Stimulated activated CD4-positive, alpha-beta T cell treated with anti-CD3 and anti-CD28 coated beads, Interleukin-1b, Interleukin-23, amount 100 ng/mL, for 1 hour (primary cell): ENCODE measurements at places on chromosomes 12 and 14.

DNA sequence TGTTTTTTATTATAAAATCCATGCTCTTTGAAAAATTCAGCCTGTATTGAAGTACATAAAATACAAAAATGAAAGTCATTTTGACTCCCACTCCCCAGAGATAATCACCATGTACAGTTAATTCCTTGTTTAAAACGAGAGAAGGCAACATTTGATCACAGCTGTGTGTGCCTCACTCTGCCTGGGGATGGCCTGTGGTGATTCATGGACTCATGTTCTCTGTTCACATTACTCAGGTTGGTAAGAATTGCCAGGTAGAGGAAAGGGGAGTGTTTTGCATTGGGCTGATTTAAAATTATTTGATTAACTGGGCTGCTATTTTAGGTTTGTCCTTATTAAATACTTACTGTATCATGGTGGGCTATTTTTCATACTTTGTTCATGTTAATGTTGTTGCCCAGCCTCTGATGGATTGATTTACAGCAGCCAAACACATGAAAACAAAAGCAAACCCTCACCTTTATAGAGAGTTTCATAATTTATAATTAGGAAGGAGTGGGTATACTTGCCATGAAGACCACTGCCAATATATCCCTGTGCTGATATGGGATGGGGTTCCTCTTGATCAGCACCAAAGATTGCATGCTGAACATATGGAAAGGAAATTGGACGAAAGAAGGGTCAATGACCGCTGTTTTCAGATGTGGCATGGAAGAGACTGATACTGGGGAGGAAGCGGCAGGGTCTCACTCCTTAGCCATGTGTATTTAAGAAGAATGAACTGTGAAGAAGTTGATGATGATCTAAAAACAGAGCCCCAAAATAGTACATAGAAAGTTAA is 3.0 kb downstream of the ZBTB1 start:
- DNase-seq, result no peak

- no peak for DNase-seq
These were observed 1073.6 kb downstream of the BCL11B start for GRCh38 chr14:98198385-98198784.

- no peak for DNase-seq
These were observed 308.0 kb downstream of the ITPR2 start for GRCh38 chr12:26524862-26525465.

DNA sequence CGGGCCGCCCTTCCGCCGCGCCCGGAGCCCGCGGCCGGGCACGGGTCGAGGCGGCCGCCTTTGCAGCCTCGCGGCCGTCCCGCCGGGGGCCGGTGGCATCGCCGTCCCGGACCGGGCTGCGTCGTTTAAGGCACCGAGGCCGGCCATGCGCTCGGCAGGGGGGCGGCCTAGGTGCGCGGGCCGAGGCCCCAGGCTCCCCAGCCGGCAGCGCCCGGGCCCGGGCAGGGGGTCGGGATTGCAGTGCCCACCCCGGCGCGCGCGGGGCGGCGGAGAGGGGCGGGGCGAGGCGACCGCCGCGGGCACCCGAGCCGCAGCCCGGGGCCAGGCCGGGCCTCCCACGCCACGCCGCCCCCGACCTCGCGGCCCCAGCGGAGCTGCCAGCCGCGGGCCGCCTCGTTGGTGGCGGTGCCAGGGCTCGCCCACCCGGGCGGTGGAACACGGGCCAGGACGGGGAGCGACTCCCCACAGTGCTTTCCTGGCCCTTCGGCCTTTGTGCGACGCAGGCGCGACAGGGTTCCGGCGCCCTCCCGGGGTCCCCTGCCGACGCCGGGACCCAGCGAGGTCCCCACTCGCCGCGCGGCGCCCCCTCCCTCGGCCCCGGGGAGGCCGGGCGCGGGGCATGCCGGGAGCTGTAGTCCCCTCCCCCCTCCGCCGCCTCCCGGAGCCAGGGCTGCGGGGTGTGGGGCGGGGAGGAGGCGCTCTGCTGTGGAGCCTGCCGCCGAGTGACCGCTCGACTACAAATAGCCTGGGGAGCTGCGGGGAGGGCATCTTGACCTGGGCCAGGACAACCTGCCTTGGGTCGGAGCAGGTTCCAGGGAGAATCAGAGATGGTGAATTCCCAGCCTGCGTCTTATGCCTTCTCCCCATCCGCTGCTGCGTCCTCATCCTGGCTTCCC is 769 bp downstream of the FKBP4 start:
- peak; percentile 61 for DNase-seq

GRCh38 chr14:34593740-34594375 is 36.1 kb downstream of the SNX6 start:
- DNase-seq, result no peak

DNA sequence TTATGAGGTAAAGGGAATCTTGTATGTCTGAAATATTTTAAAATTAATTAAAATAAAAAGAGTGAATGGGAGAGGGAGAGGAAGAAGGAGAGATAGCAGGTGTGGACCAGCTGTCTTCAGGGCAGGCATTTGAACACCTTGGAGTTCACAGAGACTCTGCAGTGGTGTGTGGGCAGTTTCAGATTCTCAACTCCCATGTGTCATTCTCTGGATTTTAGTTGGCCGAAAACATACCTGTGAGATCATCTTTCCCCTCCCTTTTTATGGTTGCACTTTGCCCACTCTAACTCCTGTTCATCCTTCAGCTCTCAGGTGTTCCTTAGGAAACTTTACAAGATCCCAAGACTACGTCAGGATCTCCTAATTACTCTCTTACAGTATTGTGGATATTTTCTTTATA is 108.1 kb downstream of the ERC1 start:
- no peak for DNase-seq

GRCh38 chr12:3945671-3946070 is 72.5 kb upstream of the PARP11 start:
- DNase-seq, result no peak

GRCh38 chr14:39097159-39097558 is 5.9 kb downstream of the SEC23A start:
- DNase-seq, result no peak

- DNase-seq, result no peak
These were observed 58.9 kb upstream of the TMTC2 start for GRCh38 chr12:82627799-82628198.

DNA sequence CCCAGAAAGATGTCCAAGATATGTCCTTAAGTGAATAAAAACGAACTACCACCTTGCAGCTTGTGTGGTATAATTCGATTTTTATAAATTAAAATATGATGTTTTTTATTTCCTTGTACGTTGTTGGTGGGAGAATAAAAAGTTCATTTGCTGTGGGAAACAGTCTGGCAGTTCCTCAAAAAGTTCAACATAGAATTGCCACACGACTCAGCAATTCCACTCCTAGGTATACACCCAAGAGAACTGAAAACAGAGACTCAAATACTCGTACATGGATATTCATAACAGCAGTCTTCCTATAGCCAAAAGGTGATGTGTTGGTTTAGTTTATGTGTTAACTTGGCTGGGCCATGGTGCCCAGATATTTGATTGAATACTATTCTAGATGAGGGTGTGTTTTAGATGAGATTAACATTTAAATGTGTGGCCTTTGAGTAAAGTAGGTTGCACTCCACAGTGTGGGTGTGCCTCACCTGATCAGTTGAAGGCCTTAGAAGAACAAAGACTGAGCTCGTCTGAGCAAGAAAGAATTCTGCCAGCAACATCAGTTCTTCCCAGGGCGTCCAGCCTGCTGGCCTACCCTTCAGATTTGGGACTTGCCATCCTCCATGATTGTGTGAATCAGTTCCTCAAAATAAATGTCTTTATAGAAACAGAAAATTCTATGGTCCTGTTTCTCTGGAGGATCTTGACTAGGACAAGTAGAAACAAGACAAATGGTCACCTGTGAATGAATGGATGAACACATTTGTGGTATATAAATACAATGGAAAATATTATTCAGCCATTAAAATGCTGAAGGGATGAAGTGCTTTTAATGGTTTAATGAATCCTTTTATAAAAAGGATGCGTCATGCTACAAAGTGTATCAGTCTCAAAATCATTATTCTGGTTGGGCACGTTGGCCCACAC is 5.1 kb upstream of the DENR start:
- DNase-seq, result no peak

DNA sequence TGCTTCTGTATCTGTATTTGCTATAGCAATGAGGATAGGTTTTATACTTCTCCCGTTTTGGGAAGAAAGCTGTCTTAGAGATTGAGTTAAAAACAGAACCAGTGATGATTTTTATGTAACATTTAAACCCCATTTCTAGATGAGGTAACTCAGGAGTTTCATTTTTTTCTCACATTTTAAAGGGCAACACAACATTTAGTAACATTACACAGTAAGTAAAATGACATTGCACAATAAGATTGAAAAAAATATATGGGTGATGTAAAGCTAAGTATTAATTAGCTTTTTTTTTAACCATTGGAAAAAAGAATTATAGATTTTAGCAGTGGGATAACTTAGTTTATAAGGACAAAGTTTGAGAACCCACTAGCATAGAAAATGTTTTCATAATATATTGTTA is 25.2 kb upstream of the SCFD1 start:
- DNase-seq, result no peak

DNA sequence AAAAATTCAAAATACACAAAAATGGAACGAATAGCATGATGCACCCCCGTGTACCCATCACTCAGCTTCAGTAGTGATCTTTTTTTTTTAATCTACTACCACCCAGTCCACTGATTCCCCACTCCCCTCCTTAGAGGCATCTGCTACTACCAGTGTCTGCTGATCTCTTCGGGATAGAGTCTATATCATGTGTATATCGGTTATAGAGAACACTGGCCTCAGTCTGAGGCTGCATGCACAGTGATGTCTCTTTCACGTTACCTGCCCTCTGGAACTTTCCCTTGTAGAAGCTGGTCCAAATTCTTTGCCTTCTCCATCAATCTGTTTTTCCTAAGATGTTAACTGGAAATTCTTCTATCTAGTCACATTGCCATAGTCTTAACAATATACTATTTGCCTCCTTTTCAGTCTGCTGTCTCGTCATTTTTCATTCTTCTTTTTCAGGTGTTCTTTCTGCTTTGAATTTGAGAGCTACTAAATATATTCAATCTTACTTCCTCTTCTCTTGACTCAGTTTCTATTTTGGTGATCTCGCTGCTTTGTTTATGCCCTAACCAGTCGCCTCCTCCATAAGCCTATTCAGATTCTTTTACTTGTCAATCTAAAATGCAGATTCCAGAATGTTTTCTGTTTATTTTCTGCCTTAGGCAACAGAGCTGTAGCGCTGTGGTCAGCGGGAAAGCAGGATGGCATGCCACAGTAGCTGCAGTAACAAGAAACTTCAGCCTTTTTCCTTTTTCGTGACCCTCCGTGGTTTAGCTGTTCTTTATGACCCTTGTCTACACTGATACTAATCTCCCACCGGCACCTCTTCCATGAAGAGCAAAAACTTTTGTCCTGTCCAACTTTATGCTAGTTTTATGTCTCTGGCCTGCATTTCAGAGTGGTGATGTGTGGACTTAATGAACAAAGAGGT is 67.0 kb downstream of the FBXW8 start:
- DNase-seq, result no peak

GRCh38 chr12:115897729-115898128 is 379.8 kb downstream of the MED13L start:
- DNase-seq, result no peak

DNA sequence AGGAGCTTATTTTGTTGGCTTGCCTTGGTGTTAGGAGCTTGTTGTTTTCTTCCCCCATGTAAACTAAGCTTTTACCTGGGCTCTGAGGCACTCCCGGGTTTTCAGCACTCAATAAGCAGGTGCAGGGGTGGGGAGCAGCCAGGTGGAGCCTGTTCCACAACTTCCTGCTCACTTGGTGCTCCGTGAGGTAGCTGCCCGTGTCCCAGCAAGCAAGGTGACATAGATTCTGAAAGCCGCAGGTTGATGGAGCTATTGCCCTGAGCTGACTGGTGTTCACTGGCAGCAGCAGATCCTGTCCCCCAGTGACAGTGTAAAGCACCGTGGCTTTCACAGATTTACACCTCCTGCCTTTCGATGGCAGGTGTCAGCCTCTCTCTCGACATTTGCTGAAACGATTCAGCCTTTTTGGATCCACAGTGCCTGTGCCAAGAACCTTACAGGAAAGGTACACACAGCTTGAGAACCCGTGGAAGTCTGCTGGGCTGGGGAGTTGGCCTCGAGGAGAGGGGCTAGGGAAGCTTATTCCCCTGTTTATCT is 295.7 kb upstream of the FKBP4 start:
- DNase-seq, result no peak

- DNase-seq, result no peak
These were observed 50.5 kb upstream of the HIF1A start for GRCh38 chr14:61644834-61645233.

DNA sequence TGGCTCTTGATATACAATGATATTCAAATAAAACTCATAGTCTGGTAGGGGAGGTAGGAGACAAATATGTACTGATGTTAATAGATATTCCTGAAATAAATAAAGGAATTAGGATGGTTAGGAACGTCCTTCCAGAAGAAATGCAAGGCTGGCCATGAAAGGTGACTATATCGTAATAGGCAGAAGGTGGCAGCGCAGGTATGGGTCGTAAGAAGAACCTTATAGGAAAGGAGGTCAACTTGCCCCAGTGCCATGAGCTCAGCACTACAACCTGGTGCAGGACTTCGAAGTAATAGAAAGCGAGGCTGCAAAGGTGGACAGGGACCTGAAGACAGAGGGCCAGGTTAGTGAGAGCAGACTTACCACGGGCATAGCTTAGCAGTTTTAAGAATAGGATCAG is 55.3 kb upstream of the FGD4 start:
- DNase-seq, result no peak

- no peak for DNase-seq
These were observed 30.9 kb upstream of the TDRD9 start for GRCh38 chr14:103897075-103897947.

DNA sequence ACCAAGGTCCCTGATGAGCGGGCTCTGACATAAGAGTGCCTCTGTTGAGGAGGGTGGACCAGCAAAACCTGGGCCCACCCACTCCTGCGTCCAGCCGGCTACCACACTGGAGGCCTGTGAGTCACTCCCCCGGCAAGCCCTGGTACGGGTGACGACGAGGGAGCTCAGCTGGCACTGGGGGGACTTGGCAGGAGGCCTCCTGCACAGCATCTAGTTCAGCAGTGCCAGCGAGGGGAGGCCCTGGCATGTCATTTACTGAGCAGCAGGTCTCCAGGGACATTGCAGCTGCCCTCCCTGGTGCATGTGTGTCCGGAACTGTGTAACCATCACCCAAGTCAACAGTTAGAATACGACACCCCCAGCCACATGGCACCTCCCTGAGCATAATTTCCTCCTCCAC is 24.4 kb downstream of the CD9 start:
- DNase-seq, result no peak

DNA sequence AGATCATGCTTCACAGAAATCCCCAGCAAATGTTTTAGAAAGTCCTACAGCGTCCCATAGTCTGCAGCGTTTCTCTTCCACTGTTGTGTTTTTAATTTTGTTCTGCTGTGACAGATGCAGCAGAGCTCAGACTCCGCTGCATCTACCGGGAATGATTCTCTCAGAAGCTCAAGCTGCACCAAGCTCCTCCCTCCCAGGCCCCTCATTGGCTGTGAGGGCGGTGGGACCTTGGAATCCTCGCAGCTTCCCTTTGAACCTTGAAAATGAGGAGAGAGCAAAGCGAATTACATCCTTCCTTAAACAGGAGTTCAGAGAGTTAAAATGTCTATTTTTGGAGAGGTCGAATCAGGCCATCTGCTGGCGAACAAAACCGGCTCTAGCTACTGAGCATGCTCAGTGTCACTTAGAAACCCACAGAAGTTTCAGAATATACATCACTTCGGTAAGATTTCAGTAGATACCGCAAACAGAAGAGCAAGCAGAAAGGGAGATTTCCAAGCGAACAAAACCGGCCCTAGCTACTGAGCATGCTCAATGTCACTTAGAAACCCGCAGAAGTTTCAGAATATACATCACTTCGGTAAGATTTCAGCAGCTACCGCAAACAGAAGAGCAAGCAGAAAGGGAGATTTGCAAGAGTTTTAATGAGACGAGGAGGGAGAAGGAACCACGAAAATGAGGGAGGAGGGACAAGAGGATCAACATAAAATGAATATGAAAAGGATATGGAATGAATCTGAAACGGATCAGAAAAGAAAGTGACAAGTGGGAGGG is at the start of gene ABCD2:
Gene ABCD2 (minus strand): TSS at position 144 of the 774 bp plus-strand sequence. CDS start 188 bp downstream, outside the sequence.
- DNase-seq, result peak; percentile 24
